ENCODE measurements at places on chromosomes 7 and 10.

GRCh38 chr7:117704063-117704462 lies 169.2 kb downstream of the CTTNBP2 start:
- DNase-seq: no peak

- DNase-seq: no peak
Measured at GRCh38 chr7:74179935-74180604, 5.9 kb downstream of the EIF4H start.

DNA sequence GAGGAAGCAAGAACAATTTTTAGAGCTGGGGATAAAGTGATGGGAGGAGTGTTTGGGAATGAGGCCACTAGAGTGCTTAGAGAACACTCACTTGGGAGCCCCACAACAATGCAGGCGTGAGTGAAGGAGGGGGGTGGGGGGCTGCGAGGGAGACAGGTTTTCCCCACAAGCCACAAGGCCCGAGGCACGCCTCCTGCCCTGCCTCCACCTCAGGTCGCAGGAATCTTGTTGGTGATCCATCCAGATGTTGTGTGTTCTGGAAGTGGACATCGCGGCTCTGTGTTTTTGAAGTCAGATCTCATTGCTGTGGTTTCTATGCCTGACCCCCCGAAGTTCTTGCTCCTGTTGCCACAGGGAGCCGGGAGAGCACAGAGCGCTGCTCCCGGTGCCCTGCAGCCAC lies 178.0 kb upstream of the BMPER start:
- DNase-seq: no peak

DNA sequence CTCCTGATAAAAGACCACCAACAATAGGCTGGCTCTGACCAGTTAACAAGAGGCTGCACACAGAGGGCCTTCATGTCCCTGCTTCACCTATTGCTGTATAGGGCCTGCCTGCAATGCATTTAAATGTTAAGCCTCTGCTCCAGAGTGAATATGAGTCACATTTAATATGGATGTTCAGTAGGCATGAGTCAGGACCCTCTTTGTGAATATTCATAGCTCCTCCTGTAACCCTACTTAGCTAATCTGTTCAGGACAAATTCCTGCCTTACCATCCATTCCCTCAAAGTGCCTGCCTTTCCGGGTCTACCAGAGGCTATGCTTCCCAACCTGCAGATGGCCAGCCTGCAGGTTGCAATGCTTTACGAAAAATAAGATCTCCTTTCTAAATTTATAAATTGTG lies 32.5 kb downstream of the ARHGAP22 start:
- DNase-seq: no peak

- no peak for DNase-seq
Measured at GRCh38 chr10:3366043-3366442, 193.5 kb upstream of the PITRM1 start.

- DNase-seq: no peak
Measured at GRCh38 chr10:61096056-61096455, 152.1 kb upstream of the RHOBTB1 start.

DNA sequence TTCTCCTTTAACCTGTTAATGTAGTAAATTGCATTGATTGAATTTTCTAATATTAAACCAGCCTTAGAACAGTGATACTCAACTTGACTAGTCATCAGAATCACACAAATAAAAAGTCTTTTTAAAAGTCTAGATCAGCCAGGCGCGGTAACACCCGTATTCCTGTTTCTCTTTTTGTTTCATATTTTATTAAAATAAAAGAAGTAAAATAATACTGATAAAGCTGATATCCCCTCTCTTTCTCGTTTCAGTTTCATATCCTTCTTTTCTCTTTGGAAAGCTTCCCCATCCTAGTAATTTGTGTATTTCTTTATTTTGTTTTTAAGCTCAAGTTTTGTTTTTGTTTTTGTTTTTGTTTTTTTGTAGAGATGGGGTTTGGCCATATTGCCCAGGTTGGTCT lies 9.3 kb downstream of the SMO start:
- no peak for DNase-seq

GRCh38 chr7:17097668-17098297 lies 200.7 kb upstream of the AHR start:
- DNase-seq: no peak

- DNase-seq: no peak
Measured at GRCh38 chr10:74314166-74314565, 163.1 kb downstream of the ADK start.

DNA sequence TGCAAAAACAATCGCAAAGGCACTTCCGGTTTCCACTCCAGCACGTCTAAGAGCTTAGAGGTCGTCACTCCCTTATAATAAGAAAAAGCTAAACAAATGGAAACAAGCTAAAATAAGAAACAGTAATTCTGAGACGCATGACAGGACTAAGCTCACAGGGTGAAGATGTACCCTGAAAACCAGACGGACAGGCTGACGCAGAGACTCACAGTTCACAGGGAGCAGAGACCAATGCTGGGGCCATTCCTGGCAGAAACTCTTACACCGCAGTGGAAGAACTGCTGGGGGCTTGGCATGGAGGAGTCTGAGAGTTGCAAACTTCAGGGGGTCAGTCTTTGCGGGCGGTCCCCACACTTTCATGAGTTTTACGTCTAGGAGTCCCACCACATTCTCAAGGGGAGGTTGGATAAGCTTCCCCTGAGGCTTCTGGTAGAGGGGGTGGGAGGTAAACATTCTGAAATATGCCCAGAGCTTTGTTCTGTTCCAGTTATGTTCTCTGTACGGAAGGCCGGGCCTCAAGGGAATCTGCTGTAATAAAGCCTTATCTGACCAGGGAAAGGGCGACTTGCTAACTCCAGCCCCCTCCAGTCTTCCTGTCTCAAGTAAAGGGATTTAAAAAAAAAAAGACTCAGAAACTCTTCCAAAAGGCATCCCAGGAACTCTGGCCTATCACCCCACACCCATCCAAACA lies 47.8 kb downstream of the BRI3 start:
- peak; percentile 42 for DNase-seq

DNA sequence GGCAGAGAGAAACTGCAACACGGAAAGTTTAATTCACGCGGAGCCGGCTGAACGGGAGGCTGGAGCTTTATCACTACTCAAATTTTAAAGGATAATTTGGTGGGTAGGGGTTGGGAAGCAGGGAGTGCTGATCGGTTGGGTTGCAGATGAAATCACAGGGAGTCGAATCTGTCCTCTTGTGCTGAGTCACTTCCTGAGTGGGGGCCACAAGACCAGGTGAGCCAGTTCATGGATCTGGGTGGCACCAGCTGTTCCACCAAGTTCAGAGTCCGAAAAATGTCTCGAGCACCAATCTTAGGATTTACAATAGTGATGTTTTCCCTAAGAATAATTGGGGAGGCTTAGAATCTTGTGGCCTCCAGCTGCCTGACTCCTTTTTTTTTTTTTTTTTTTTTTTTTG lies 3.6 kb upstream of the PRAP1 start:
- no peak for DNase-seq

DNA sequence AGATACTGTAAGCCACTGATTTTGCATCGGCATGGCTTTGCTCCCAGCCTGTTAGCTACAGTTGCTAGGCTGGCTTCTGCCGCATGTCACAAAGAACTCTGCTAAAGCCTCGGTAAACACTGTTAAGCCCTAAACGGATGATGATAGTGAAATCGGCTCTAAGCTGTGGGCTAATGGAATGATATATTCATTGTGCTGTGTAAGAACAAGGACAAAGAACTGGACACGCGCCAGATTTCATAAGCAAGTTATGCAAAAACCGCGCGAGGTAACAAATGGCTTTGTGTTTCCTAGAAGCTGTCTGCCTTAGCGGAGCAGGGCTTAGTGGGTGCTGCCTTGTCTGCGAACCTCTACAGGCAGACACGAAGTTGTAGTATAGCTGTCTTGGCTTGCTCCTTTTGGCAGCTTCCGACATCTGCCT lies 331.3 kb upstream of the COBL start:
- no peak for DNase-seq

- DNase-seq: peak; percentile 81
Measured at GRCh38 chr10:124791547-124792348, at the start of gene EEF1AKMT2. EEF1AKMT2 (minus strand) TSS chr10:124791887; CDS start chr10:124791833, 54 bp downstream.

DNA sequence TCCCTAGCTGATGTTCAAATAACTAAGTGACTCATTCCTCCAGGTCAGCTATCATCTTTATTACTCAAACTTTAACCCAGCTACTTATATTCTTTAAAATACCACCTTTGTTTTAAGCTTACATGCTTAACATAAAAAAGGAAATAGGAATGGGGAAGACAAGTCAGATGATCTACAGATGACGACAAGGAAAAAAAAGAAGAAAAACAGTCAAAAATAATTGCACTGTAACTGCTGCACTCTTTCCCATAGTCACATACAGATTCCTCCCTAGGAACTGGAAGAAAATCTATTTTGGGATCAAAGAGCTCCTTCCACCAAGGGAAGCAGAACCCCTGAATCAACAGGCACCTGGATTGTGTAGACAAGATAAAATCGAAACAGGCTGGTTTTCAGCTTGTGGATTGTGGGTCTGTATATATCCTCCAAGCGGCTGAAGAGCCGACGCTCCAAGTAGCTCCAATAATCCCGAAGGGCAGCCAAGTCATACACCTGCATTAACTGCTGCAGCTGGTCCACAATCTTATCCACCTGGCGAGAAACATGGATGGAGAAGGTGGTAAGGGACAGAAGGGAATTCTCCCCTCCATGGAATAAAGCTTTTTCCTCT lies 2.0 kb downstream of the WDR91 start:
- DNase-seq: no peak

DNA sequence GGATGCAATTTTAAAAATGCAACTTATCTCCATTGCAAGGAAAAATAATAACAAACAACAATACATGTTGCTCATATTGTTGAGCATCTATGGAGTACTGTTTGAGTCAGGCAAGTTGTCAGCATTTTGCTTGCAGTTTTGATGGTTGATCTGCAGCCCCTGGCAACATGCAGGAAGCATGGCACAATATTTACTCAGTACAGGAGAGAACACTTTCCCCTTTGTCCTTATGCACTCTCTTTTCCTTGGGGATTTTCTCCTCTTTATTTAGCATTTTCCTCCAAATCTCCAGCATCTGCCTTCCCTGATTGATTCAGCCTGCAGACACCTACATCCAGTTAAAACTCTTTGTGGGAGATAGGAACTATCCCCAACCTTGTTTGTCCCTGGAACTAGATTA lies 620.5 kb upstream of the LRRN3 start:
- DNase-seq: no peak

DNA sequence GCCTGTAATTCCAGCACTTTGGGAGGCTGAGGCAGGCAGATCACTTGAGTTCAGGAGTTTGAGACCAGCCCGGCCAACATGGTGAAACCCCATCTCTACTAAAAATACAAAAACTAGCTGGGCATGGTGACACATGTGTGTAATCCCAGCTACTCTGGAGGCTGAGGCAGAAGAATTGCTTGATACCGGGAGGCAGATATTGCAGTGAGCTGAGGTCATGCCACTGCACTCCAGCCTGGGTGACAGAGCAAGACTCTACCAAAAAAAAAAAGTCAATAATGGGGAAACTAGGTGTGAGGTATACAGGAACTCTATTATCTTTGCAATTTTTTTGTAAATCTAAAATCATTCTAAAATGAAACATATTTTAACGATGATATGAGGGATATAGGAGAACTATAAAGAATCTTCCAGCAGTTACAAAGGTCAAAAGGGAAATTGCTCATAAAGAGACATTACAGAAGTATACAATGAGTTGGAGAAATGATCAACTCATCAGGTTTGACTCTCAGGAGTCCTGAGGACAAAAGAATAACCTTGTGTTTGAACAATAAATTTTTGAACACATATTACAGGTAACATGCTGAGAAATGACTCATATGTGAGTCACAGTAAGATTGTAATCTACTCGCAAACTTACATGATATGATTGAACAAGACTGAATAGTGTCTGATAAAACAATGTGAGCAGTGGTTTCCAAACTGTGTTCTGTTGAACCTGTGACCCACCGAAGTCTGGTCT lies 272.6 kb downstream of the FGFR2 start:
- DNase-seq: no peak

DNA sequence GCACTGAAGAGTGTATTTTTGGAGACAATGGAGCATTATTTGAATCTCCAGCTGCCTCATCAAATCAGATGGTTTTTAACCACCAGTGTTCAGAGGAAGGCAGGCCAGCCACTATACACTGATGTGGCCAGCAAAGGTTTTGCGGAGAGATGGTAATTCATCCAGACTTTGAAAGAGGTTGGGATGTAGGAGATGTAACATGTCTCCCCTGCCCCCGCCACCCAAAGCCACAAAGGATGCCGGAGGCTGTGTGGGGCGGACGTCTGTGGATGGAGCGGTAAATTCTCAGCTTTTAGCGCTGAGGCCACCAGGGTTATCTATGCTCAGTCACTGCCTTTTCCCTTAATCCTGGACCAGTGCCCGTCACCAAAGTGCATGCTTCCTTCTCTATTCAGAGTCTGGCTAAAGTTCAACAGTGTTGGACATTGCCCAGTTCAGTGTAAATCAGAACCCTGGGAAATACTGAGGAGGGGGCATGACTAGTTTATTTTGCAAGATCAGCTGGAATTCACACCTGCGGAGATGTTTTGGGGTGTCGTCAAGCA lies 3.7 kb upstream of the TRIP6 start:
- DNase-seq: no peak

DNA sequence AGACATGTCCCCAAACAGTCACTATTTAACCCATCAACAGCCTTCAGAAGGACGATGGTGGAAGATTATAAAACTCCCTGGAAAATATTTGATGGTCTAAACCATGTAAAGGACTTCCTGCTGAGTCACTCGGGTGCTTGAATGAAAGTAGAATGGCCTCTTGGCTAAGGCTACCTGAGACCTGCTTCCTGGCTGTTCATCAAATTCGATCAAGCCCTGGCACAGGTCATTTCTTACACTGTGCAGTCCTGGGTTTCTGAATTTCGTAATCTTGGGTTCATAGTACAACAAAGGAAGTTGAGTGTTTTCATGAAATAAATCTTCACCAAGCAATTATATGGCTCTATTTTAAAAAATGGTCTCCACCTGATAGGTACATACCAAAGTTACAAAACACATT lies 260.3 kb upstream of the RNF32 start:
- no peak for DNase-seq
